Activated CD4-positive, alpha-beta memory T cell treated with anti-CD3 and anti-CD28 coated beads for 36 hours (primary cell): ENCODE measurements at places on chromosomes 2 and 18. TPM values are rescaled to one million over a fixed set of nuclear protein-coding genes. Genes with fewer than 3 reads are reported as not detected.

The UGT1A5 gene
- total RNA-seq, result not detected

- DNase-seq, result peak; percentile 71
Measured at GRCh38 chr2:134919341-134920210, 954 bp downstream of the CCNT2 start.

GRCh38 chr2:229740279-229740678 is 25.9 kb upstream of the DNER start:
- DNase-seq, result no peak

The SAG gene
- 1.3 TPM for total RNA-seq

- DNase-seq, result peak; percentile 49
Measured at GRCh38 chr2:143246815-143247744, 117.9 kb downstream of the ARHGAP15 start.

- no peak for DNase-seq
Measured at GRCh38 chr18:43155842-43156241, 40.4 kb upstream of the RIT2 start.

The C1QL2 gene
- total RNA-seq, result not detected

DNA sequence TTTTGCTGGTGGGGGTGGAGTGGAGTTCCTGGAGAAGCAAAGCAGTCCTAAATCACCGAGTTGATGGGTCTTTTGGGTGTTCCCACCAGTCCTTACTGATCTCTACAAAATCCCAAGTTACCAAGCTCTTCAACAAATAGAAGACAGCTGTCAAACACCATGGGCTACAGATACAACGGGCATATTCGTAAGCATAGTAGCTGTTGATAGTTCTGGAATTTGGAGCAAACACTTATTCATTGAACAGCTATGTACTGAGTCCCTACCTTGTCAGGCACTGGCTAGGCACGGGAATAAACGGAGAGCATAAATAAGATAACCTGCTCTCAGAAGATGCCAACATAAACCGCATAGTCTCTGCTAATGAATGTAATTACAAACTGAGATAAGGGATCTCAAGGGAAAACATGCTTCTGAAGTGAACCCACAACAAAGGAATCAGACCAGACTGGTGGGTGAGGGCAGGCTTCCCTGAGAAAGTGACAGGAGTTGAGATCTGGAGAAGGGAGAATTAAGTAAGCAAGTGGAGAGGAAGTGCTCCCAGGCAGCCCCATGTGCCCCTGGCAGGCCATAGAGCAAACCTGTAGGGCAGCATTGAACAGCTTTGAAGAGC is 947 bp upstream of the ANKRD44 start:
- DNase-seq, result peak; percentile 32

The ZNF514 gene
- 11.6 TPM for total RNA-seq

GRCh38 chr2:115739574-115739973 is 1297.1 kb downstream of the DPP10 start:
- DNase-seq, result no peak

The BCL2 gene
- total RNA-seq, result 66.9 TPM

DNA sequence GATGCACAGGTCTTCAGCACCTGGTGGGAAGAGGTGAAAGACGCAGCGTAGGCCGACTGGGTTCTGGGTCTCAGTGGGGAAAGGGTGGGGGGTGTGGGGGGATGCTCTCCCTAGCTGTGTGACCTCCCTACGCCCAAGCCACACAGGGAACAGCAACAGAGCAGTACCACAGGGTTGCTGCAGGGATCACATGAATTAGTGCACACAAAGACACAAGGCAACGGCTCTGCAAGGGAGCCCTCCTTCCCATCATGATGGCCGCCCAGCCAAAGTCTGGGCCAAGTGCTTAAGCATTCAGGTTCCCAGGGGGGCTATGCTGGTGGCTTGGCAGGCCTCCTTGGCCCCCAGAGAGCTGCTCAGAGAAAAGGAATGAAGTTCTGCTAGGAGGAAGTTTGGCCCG is 28.2 kb upstream of the GBX2 start:
- no peak for DNase-seq

DNA sequence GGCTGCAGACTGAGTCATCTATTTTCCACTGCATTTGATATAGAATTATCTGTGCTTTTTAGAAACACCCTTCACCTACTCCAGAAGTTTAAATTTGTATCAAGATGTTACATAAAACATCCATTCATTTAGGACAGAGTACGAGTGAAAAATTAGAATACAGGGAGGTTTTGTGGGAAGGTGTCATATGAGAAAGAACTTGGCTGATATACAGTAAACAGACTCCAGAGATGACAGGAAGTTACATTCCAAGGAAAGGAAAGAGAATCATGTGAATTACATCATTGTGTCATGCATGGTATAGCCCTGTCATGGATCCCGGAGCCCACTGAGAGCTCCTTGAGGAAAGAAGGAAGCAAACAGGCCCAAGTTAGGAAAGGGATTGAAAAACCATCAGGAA is 341.5 kb upstream of the PKDCC start:
- DNase-seq, result no peak

- DNase-seq, result no peak
Measured at GRCh38 chr2:8627019-8627691, 54.7 kb upstream of the ID2 start.

- no peak for DNase-seq
Measured at GRCh38 chr18:51092117-51092516, 62.1 kb downstream of the SMAD4 start.

- DNase-seq, result no peak
Measured at GRCh38 chr18:57691363-57691762, 69.7 kb upstream of the NARS1 start.

- peak; percentile 85 for DNase-seq
Measured at GRCh38 chr2:110211938-110212858, at the start of gene MTLN. MTLN (minus strand) TSS chr2:110212547; CDS start chr2:110212525, 22 bp downstream.

DNA sequence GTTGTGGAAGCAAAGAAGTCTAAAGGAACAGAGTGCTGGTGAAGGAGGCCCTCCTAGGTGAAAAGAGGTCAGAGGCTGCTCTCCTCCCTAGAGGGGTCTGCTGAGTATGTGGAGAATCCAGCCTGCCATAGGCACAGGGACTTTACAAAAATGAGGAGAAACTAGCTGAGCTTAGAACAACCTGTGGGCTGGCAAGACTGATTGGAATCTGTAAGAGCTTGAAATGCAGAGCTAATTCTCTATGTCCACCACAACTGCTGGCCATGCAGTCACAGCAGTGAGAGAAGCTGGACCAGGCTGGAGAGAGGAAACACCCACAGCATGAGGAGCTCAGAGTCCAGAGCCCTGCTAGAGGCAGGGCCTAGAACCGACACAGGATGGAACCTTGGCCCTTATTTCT is 251.0 kb upstream of the MGAT5 start:
- no peak for DNase-seq

- no peak for DNase-seq
Measured at GRCh38 chr2:133362061-133362476, 206.2 kb downstream of the NCKAP5 start.

DNA sequence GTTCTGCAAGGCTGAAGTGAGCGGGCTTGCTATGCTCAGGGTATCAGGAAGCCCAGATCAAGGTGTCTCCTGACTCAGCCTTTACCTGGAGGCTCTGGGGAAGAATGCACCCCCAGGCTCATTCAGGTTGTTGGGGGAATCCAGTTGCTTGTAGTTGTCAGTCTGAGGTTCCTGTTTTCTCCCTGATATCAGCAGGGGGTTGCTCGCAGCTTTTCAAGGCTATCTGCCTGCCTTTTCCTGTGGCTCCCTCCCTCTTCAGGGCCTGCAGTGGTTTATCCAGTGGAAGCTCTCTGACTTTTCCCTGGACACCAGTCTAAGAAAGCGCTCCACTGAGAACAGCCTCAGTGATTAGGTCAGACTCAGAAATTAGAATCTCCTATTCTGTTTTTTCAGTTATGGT is 116.6 kb downstream of the PTPRM start:
- no peak for DNase-seq

GRCh38 chr2:6864923-6865345 is 773 bp downstream of the CMPK2 start:
- peak; percentile 29 for DNase-seq

DNA sequence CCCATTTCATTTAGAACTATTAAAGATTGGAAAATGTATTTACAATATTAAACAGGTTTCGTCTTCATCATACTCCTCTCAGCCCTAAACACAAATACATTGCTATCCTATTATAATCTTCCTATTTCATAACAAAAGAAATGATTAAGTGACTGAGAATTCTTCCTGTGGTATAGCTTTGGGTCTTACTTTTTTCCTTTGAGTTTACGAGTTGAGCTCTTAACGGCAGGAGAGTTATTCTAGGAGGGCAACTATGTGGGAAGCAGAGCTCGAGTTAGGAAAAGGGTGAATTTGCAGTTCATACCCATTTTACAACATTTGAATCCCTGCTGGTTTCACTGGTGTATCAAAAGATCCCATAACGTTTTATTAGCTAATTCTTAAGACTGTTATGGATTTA is 105.0 kb downstream of the FIGN start:
- DNase-seq, result no peak

- no peak for DNase-seq
Measured at GRCh38 chr2:191350826-191351225, 105.6 kb downstream of the MYO1B start.

The UGT1A4 gene
- total RNA-seq, result not detected

DNA sequence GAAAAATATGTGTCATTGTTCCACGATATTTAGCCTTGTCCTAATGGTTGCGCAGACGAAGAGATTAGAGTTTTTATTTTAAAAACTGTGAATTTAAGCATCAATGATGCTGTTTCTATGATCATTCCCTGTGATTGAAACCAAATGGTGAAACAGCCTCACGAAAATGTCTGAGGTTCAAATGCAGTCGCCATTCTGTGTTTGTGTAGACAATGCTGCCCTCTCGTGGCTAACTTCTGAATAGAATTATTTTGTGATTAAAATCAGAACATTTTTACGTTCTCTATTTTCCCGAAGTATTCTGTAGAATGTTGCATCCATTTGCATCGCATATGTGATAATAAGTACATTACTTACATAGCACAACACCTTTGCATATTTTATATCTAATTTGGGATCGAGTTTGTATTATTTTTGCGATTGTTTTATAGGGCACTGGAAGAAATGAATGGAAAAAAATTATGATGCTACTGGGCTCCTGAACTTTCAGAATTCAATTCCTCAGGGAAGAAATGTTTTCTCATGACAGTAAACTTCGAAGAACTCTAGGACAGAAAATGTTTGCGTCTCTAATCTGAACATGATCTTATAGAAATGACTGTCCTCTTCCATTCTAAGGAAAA is 54.8 kb upstream of the CREB1 start:
- DNase-seq, result peak; percentile 50

- DNase-seq, result no peak
Measured at GRCh38 chr2:120821446-120822160, 85.9 kb downstream of the GLI2 start.

DNA sequence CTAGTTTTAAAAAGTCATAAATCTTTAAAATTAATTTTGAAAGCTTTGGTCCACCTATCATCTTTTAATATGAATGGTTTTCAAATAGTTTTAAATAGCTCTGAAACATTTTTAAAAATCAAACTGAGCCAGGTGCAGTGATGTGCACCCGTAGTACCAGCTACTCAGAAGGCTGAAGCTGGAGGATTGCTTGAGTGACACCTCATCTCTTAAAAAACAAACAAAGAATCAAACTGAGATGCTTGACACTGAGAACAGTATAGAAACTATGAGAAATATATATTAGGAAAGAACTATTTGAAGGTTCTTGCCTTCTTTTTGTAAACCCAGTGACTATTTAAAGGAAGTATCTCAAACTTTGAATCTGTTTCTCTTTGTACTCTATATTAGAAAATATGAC is 67.4 kb downstream of the BARD1 start:
- DNase-seq, result no peak

DNA sequence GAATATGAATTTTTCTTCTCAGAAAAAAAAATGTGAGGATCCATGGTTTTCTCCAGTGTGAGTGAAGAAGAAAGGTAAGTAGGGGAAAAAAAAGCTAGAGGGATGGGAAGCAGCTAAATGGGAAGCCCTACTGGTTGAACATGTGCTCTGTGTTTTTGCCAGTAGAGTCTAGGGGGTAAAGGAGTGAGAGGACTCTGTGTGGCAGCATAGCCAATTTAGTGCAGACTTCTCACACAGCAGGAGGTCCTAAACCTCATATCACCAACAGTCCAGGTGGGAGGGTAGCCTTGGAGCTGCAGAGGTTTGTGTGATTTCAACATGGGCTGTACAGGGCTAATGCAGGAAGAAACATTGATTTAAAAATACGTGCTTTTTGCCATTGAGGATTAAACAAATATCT is 334.5 kb upstream of the SPHKAP start:
- DNase-seq, result no peak

- peak; percentile 50 for DNase-seq
Measured at GRCh38 chr2:38690499-38691420, 24.8 kb downstream of the GALM start.
